ENCODE measurements at places on chromosomes 7 and 10.

DNA sequence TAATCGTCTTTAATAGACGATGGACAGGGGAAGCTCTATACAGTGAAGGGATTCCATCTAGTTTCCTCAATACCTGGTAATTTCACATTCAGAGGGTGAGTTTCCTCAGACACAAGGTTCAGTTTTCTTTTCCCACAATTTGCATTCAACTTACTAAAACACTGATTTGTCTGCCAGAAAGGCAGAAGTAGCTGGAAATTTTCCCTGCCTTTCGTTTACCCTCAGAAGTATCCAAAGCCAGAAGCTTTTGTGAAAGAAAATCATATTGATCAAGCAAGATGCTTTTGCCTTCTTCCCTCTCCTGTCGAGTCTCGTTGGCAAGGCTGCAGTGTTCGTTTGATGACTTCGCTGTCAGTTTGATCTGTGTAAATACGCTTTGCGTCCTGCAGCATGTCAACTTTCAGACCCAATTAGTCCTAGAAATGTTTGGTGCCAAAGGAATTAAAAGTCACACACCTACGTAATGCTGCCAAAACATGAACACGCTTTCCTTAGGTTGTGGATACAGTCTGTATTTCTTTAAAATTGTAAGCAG, 631.9 kb upstream of the FOXK1 start:
- DNase-seq, result no peak

- DNase-seq, result no peak
Measured at GRCh38 chr10:91541481-91541880, 91.4 kb downstream of the PPP1R3C start.

GRCh38 chr10:121510201-121510771, 88.0 kb downstream of the FGFR2 start:
- DNase-seq, result no peak

DNA sequence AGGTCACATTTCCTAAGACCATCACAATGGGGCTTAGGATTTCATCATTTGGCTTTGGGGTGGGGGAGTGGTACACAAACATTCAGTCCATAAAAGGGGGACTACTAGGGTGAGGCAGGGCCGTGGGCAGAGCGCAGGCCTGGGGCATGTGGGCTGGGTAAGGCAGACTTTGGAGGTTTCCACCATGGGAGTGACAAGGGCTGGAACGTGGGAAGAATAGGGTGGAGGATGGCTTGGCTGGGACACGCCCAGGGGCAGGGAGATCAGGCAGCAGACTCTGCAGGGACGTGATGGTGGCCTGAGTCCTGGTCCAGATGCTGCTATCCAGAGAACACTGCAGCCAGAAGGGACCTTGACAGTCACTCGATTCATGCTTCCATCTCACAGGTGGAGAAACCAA, 24.7 kb upstream of the CRHR2 start:
- no peak for DNase-seq

DNA sequence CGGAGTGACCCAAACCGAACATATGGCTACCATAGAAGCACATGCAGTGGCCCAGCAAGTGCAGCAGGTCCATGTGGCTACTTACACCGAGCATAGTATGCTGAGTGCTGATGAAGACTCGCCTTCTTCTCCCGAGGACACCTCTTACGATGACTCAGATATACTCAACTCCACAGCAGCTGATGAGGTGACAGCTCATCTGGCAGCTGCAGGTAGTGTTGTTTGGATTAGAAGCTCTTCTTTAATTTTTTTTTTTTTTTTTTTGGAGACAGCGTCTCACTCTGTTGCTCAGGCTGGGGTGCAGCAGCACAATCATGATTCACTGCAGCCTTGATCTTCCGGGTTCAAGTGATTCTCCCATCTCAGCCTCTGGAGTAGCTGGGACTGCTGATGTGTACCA, 45.8 kb downstream of the NRF1 start:
- no peak for DNase-seq

DNA sequence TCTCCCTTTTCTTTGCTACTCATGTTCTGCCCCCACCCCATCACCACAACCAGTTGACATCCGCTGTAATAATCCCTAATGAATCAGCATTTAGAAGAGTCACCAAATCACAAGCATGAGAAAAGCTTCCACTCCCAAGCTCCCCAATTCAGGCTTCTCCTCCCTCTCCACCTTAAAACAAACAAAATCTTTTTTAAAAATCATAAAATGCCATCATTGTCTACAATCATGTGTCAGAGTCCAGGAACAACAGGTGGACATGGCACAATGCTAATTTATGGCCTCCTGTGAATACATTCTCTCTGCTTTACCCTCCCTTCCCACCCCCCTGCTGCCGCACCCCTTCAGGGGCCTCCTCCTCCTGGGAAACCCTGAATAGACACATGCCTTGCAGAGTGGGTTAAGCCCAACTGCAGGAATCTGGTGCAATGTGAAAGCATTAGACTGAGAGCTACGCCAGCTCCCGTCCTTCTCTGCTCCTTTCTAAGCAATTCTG, 3.7 kb downstream of the LRRC4 start:
- DNase-seq, result no peak

DNA sequence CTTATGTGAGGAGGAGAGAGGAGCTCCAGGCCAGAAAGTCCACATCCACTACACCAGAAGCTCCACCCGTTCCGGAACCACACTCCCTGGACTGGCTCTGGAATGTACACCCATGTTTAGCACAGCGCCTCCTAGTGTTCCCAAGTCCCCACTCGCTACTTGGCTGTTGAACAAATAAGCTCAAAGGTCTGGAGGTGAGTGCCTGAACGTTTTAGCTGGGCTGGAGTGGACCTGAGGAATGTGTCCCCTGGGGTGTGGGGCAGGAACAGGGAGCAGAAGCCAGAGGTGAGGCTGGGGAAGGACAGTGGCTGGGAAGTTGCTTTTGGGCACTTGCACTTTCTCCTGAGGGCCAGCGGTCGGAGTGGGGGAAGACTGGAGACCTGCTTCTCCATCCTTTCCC, 164.1 kb upstream of the CDCA7L start:
- DNase-seq, result no peak

DNA sequence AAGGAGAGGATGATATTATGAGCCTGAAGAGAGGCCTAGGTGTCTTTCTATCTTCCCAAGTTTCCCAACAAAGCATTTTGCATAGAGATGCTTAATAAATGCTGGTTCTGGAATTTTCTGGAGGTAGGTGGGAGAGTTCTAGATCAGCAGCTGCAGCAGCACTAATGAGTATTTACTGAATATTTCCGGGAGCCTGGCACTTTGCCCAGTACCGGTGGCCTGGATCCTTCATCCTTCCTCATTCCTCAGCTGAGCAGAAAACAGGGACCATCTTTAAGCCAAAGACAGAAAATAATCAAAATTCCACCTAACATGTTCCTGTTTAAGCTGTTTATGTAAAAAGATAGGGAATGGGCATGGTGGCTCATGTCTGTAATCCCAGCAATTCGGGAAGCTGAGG, 813.2 kb upstream of the AUTS2 start:
- no peak for DNase-seq

GRCh38 chr10:6314620-6315205, 112.0 kb downstream of the PFKFB3 start:
- no peak for DNase-seq

GRCh38 chr7:78714356-78714755, 739.1 kb downstream of the MAGI2 start:
- DNase-seq, result no peak

Measured in activated CD4-positive, alpha-beta T cell treated with anti-CD3 and anti-CD28 coated beads, Interleukin-2, amount 50 U/mL, for 24 hours (primary cell).